ENCODE measurements at places on chromosomes 3 and 15.

DNA sequence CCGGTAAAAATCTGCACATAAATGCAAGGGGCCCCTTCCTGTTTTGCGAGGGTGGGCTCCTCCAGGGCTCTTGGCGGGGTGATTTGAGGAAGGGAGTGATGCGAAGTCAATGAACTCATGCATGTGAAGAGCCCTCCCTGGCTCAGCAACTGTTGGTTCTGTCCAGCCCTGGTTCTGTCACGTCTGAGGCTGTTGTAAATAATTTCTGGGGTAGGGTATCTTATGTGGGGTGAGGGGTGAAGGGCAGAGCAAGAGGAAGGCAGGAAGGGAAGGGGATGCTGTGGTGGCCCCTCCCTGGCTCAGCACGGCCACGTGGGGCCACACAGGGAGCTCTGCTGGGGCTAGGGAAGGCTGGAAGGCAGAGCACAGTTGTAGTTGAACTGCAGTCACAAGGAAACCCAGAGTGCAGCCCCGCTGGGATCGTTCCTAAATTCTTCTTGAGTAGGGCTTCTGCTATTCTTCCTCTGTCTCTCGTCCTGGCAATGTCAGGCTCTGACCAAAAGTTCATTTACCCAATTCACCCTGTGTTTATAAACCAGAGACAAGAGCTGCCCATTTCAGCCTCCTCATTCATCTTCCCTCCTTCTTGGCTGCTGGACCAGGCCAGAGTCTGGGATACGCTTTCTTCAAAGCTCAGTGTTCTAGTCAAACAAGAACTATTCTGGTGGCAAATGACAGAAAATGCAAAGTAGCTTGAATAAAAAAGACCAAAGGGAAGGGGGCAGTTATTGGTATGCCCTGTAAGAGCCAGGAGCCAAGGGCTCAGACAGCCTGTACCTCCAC is 14.8 kb upstream of the TOPBP1 start:
- DNase-seq: no peak

DNA sequence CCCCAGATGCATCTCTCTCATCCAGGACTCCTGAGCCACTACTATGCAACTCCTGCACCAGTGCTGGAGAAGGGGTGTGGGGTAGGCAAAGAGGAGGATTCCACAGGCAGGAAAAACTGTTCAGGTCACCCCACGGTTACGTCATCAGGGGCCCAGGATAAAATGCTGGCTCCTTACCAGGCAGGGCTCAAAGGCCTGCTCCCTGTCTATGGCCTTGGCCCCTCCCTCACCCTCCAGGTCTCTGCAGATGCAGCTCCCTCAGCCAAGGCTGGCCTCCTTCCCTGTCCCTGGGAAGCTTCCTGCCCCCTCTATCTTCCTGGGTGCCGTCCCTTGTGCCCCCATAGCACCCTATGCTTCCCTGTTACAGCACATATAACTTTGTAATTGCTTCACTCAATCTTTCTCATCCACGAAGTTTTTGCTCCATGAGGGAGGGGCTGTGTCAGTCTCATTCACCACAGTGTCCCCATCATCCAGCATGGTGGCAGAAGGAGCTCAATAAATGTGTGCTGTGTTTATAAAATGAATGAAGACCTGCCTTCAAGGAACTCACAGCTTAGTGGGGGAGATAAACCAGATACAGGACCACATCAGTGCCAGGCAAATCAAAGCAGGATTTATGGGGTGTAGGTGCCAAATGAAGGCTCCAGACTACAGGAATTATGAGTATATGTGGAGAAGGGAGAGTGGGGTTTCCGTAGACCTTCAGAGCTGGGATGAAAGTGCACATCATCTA is 18.6 kb downstream of the KBTBD13 start:
- DNase-seq: no peak

- DNase-seq: no peak
These were observed 93.1 kb downstream of the DNASE1L3 start for GRCh38 chr3:58117561-58118181.

GRCh38 chr3:14508966-14509795 is 31.0 kb downstream of the GRIP2 start:
- peak; percentile 61 for DNase-seq

DNA sequence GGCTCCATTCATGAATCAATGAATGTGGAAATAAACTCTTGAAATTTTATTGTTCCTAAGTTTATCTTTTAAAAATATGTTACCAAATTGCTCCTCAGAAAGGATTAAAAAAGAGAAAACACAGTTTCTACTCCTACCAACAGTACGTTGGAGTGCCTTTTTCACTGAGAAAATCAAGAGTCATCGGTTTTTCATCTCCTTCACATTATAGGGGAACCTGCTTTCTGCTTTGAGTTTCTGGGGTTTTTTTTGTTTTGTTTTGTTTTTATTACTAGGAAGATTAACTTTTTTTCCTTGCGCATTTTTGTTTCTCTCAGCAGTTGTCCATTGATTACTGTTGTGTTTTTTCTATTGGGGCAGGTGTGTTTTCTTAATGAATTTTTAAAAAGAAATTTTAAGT is 3.5 kb downstream of the ARL13B start:
- no peak for DNase-seq

GRCh38 chr3:143123353-143123984 is 3.9 kb downstream of the CHST2 start:
- no peak for DNase-seq

DNA sequence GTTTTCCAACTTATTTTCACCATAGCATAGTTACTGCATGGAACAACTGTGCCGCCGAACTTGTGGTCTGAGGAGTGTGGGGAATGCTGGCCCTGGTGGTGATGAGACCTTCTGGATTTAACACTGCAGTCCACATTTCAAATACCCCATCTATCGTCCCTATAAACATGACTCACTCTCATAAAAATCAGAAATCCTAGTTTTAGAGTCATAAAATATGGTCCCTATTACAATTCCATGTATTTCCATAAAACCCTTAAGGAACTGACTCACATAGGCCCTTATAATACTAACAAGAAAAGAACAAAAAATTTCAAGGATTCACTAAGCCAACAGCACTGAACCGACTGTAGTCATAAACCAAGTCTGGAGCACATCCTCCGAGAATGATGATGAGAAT is 147.2 kb downstream of the FOXP1 start:
- no peak for DNase-seq
